ENCODE measurements at places on chromosomes 2 and 18. TPM values are rescaled to one million over a fixed set of nuclear protein-coding genes. Genes with fewer than 3 reads are reported as not detected.

The C2orf66 gene
- not detected for total RNA-seq

DNA sequence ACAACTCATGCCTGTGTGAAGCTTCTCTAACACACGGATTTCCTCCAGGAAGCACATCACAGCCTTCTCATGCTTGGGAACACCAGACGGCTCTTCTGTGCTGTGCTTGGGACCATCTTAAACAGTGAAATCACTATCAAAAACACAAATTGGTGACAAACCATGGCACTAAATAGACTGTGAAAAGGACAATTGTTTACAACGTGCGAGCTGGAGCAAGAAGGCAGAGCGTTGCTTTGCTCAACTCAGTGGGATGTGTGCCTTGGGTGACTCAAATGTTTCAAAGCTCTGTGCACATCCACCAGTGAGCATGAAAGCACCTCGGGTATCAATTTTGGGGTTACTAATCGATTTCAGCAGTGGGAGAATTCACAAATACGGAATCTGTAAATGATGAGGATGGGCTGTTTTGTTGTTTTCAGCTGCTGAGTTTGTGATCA, 182.4 kb upstream of the ARL4C start:
- DNase-seq = no peak

- no peak for DNase-seq
Measured at GRCh38 chr18:38241736-38242135, 676.1 kb upstream of the CELF4 start.

The HOXD10 gene
- 3.1 TPM for total RNA-seq

All from lower leg skin (tissue), 4 donors.